Lower lobe of right lung (tissue), 2 donors: ENCODE measurements at places on chromosomes 2 and 18.

- no peaks in the 10 kb centered on the region for H3K36me3 ChIP-seq
- DNase-seq: no peak
- no peak overlapping the region for H3K27ac ChIP-seq
- H3K4me1 ChIP-seq: peaks cover 14% of the 10 kb centered on the region
- H3K27me3 ChIP-seq: peaks cover 98% of the 10 kb centered on the region
Observed at GRCh38 chr2:176123411-176124109, 1.0 kb downstream of the HOXD9 start.

- peak; percentile 58 for DNase-seq
- peaks cover 5% of the 10 kb centered on the region for H3K4me1 ChIP-seq
- peak overlapping the region; percentile 33 for H3K4me3 ChIP-seq
- H3K36me3 ChIP-seq: no peaks in the 10 kb centered on the region
- H3K27ac ChIP-seq: no peak overlapping the region
Observed at GRCh38 chr2:148926291-148926961, 51.4 kb downstream of the KIF5C start.

DNA sequence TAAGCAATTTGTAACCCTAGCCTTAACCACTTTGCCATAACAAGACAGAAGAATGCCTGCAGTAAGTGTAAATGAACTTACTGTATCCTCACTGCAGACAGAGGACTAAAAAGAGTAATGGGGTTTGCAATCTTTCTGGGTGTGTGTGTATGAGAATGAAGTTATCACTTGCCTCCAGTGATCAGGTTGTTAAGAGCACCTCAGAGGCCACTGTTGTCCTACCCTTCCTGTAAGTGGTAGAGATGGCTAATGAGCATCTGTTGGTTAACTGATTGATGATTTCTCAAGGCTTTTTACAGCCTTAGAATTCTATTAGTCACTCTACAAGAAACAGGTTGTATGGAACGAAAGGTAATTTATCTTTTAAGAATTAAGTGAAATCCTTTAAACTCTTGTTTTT lies 27.6 kb upstream of the GTF2A1L start:
- H3K4me1 ChIP-seq: no peaks in the 10 kb centered on the region
- H3K4me3 ChIP-seq: no peak overlapping the region

- peaks cover 8% of the 10 kb centered on the region for H3K4me1 ChIP-seq
- H3K4me3 ChIP-seq: no peak overlapping the region
- H3K27me3 ChIP-seq: peaks cover 9% of the 10 kb centered on the region
- H3K27ac ChIP-seq: no peak overlapping the region
Observed at GRCh38 chr2:237567276-237568029, 1.1 kb downstream of the PRLH start.

DNA sequence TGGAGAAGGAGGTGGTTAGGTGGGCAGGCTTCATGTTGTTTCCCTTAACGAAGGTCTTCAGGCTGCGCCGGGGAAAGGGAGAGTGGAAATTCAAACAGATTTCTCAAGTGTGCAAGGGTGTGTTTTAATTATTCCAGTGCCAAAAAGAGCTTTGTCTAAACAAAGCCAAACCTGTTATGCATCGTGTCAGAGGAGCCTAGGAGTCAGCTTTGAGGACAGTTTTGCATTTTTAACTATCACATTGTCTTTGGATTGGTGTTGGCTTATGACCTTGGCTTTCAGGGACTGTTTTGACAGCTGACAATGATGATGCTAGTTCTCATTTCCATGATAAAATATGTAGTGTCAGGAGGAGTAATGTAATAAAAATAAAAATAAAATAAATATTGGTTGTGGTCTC lies 144.8 kb downstream of the LDLRAD4 start:
- no peak overlapping the region for H3K27ac ChIP-seq
- no peaks in the 10 kb centered on the region for H3K4me1 ChIP-seq
- no peak overlapping the region for H3K4me3 ChIP-seq
- DNase-seq: no peak
- no peaks in the 10 kb centered on the region for H3K36me3 ChIP-seq

DNA sequence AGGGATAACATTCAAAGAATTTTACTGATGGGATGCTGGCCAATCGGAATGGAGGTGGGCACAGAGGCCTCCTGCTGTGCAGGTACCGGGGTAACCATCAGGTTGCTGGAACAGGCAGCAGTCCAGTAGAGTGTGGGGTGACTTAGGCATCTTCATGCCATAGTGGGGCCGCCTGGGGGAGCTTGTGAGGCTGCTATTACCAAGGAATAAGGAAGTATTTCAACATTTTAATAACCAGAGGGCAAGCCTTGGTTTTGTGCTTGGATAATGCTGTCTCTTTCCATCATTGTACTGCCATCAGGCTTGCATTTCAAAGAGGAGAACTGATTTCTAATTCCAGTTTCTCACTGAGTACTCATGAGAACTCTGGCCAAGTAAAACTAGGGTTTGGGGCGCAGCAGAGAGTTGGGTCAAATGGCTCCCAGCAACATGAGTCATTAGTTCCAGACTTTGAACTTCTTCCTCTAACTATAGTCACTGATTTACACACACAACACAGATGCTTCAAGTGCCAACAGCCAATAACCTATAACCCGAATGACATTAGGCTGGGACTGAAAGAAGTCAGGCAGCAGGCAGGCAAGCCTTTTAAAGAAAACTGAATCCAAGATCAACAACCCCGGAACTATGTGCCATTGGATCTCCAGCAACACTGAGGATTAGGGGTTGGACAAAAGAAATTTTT lies 56.1 kb upstream of the FHL2 start:
- no peak overlapping the region for H3K4me3 ChIP-seq
- H3K27ac ChIP-seq: no peak overlapping the region
- H3K36me3 ChIP-seq: no peaks in the 10 kb centered on the region
- H3K27me3 ChIP-seq: no peaks in the 10 kb centered on the region
- DNase-seq: peak; percentile 50

- H3K4me1 ChIP-seq: no peaks in the 10 kb centered on the region
- DNase-seq: no peak
- no peaks in the 10 kb centered on the region for H3K36me3 ChIP-seq
- no peaks in the 10 kb centered on the region for H3K27me3 ChIP-seq
- H3K27ac ChIP-seq: no peak overlapping the region
Observed at GRCh38 chr2:113776949-113777348, 20.5 kb upstream of the SLC35F5 start.

DNA sequence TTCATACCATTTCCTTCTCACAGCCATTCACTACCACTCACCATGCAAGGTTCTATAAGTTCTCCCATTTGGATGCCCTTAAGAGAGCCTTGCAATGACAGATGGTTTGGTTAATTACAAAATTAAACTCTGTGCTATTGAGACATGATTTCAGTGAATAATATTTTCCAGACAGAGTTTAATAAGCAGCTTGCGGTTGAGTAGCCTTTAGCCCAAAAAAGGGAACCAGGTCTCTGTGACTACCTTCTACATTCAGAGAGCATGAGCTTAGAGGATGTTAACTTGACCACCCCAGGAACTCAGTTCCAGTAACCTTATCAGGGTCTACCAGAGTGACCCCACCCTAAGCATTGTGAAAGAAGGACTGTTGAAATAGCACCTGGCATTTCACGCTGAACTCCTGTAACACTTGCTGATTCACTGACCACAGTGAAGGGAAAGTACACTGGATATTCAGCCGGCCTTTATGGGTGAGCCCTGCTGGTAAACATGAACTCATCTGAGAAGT lies 1173.1 kb upstream of the ZEB2 start:
- H3K27me3 ChIP-seq: no peaks in the 10 kb centered on the region
- peaks cover 3% of the 10 kb centered on the region for H3K4me1 ChIP-seq
- DNase-seq: no peak
- H3K27ac ChIP-seq: no peak overlapping the region
- H3K36me3 ChIP-seq: no peaks in the 10 kb centered on the region

DNA sequence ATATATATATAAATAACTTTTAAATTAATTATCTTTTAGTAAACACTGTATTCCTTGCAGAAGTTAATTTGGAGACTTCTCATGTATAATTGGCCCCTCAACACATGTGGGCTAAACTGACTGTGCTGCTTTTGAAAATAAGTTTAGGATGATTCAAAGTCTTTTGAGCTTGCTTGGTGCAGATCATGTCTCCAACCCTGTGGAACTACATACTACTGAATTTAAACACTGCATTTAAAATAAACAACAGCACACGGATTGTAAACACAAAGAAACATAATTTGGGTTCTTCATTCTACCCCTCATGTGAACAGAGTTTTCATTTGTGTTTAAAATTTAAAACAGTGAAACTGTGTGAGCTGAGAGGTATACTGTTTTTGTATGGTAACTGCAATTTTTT lies 167.7 kb downstream of the DDX1 start:
- no peaks in the 10 kb centered on the region for H3K4me1 ChIP-seq
- DNase-seq: no peak
- no peaks in the 10 kb centered on the region for H3K36me3 ChIP-seq
- no peaks in the 10 kb centered on the region for H3K27me3 ChIP-seq

- no peak overlapping the region for H3K4me3 ChIP-seq
- peaks cover 12% of the 10 kb centered on the region for H3K36me3 ChIP-seq
- H3K4me1 ChIP-seq: no peaks in the 10 kb centered on the region
- H3K27me3 ChIP-seq: no peaks in the 10 kb centered on the region
Observed at GRCh38 chr2:239046822-239047221, 198.9 kb downstream of the TWIST2 start.
